Caco-2 (cell line): ENCODE measurements at places on chromosomes 12 and 14. TPM values are rescaled to one million over a fixed set of nuclear protein-coding genes. Genes with fewer than 3 reads are reported as not detected.
A peak's percentile ranks its signal among the peaks of the same experiment; 100 is the strongest.

GRCh38 chr12:111437816-111438454 lies 32.2 kb downstream of the SH2B3 start:
- H3K4me1 ChIP-seq: no peaks in the 10 kb centered on the region
- H3K36me3 ChIP-seq: no peaks in the 10 kb centered on the region
- H3K27me3 ChIP-seq: no peaks in the 10 kb centered on the region

GRCh38 chr12:32024884-32025592 lies 65.8 kb downstream of the RESF1 start:
- peaks cover 6% of the 10 kb centered on the region for H3K4me1 ChIP-seq
- H3K27me3 ChIP-seq: no peaks in the 10 kb centered on the region
- no peaks in the 10 kb centered on the region for H3K36me3 ChIP-seq
- peak overlapping the region; percentile 73 for H3K27ac ChIP-seq
- no peak for DNase-seq

DNA sequence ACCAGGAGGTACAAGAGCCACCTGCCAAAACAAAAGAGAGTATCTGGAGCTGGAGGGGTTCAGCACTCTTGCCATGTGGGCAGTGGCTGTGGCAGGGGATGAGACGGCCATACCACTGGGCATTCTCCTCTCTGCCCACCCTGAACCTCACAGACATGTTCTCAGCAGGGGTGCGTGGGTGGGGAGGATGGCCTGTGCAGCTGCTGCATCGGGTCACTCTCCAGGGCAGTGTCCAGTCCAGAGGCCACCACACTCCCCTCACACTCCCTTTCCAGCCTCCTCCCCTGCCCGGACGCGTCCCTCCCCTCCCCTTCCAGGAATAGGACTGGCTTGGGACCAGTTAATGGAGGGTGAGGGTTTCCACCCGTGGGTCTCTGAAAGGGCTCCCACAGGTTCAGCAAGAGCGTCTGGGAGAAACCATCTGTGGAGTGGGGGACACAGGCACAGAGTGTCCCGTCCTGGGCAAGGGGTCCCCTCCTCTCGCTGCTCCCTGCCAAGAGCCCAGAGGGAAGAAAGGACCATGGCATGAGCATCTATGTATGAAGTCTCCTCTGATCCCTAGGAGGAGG lies 501 bp downstream of the C1R start:
- no peak overlapping the region for H3K4me3 ChIP-seq
- H3K36me3 ChIP-seq: no peaks in the 10 kb centered on the region
- H3K4me1 ChIP-seq: peaks cover 5% of the 10 kb centered on the region; the same call in 1 of the 2 replicates
- H3K27me3 ChIP-seq: no peaks in the 10 kb centered on the region
- DNase-seq: no peak

- H3K27ac ChIP-seq: peak overlapping the region; percentile 100
- H3K4me3 ChIP-seq: no peak overlapping the region
- no peaks in the 10 kb centered on the region for H3K36me3 ChIP-seq
- H3K4me1 ChIP-seq: peaks cover 11% of the 10 kb centered on the region
Observed at GRCh38 chr12:106301241-106301610, 1.3 kb upstream of the TCP11L2 start.

DNA sequence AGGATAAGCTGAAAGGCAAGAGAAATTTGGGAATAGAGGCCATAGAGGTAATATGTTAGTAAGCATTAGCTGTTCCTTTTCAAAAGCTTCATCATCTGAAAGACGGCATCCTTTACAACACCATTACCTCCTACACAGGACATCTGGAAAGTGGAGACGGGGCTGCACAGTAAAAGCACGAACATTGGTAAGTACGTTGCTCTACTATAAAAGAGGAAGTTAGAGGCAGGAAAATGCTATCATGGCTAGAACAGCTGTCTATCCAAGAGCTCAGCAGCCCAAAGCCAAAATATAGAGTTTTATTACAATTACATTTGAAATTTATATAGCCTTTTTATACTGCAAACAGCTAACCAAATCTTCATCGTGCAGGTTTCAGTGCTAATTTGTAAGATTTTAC lies 172.3 kb upstream of the GRIP1 start:
- DNase-seq: no peak
- no peak overlapping the region for H3K4me3 ChIP-seq
- no peaks in the 10 kb centered on the region for H3K36me3 ChIP-seq
- H3K27ac ChIP-seq: no peak overlapping the region
- no peaks in the 10 kb centered on the region for H3K4me1 ChIP-seq

DNA sequence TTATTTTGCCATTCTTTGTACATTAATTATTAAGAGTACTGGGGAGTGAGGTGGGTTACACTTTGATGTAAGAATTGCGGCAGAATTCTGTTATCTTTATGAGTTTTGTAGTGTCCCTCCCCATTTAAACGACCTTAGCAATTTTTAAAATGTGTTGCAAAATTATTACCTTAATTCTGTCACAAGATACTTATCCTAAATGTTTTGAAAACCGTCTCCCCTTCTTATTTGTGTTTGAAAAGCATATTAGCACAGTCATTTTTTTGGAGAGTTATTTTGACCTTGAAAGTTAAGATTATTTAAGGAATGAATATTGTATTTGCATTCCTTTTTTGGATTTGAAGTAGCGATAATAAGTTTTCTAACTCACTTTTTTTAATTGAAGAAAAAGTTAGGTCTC lies 2.2 kb downstream of the ARHGAP5 start:
- DNase-seq: no peak
- peak overlapping the region; percentile 77 for H3K27ac ChIP-seq
- H3K4me3 ChIP-seq: peak overlapping the region; percentile 65
- H3K4me1 ChIP-seq: peaks cover 54% of the 10 kb centered on the region

KCNJ8 gene
- total RNA-seq: 88.7 and 90.2 TPM in 2 replicates

NIN gene
- total RNA-seq: 11.2 and 16.9 TPM in 2 replicates

TAS2R42 gene
- total RNA-seq: not detected in 2 replicates

CNTN1 gene
- not detected in 2 replicates for total RNA-seq
